ENCODE measurements at places on chromosomes 3 and 15.
A peak's percentile ranks its signal among the peaks of the same experiment; 100 is the strongest.

DNA sequence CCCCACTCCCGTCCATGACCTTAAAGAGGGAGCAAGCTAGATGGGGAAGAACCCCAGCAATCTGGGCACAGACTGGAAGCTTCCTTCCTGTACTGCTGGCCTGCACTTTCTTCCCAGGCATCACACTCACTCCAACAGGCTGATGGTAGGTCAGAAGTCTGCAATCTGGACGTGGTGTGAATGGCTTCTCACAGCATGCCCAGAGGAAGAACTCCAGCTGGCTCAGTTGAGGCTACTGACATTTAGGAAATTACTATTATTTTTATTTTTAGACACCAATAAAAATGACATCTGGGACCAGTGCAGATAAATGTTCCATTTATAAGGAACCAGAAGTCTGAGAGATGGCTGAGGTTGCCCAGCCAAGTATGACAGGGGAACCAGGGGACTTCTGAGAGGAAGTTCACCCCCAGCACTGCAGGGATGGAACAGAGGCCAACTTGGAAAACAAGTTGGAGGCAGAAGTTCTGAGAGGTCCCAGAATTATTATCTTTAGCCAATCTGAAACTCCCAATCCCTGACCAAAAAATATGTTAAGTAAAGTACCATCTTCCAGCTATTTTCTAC is 163.8 kb upstream of the CTNNB1 start:
- ATAC-seq: no peak

DNA sequence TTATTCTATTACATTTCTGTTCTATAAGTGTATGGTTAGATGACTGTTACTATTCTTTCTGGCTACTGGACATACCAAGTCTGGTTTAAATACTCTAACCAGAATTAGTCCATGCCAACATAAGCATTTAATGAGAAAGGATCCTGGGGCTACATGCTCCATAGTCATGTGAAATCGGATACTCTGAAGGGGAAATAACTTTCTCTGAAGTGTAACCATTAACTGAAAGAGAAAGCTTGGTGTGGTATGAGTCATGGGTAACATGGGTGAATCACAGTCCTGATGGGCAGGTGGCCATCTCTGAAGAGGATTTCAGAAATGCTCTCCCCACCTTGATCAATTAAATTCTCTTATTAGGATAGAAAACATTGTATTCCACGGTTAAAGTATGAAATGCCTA is 69.4 kb downstream of the FHIT start:
- peak; percentile 84 for ATAC-seq

- no peak for ATAC-seq
Observed at GRCh38 chr3:33111581-33111980, 2.2 kb upstream of the CRTAP start.

- peak; percentile 99 for ATAC-seq
Observed at GRCh38 chr3:63343674-63344073, 65.6 kb downstream of the SYNPR start.

- ATAC-seq: no peak
Observed at GRCh38 chr3:135337192-135337591, 542.1 kb downstream of the EPHB1 start.

DNA sequence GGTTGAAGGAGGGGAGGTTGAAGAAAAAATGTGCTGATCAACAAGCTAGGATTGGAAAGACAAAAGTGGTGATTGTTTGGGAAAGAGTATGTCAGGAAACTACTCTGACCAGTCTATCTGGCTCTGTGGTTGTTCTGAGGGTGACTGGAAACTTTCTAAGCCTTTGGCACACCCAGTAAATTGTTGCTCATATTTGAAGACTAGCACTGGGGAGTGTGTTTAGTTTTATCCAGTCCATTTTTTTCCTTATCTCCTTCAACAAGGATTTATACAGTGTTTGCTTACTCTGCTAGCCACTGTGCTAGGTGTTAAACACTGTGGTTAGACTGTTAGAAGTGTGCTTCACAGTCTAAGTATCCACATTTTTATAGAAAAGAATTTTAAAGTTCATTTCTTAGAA is 28.8 kb downstream of the PPM1L start:
- no peak for ATAC-seq

- ATAC-seq: no peak
Observed at GRCh38 chr3:61578667-61579367, 17.4 kb downstream of the PTPRG start.

DNA sequence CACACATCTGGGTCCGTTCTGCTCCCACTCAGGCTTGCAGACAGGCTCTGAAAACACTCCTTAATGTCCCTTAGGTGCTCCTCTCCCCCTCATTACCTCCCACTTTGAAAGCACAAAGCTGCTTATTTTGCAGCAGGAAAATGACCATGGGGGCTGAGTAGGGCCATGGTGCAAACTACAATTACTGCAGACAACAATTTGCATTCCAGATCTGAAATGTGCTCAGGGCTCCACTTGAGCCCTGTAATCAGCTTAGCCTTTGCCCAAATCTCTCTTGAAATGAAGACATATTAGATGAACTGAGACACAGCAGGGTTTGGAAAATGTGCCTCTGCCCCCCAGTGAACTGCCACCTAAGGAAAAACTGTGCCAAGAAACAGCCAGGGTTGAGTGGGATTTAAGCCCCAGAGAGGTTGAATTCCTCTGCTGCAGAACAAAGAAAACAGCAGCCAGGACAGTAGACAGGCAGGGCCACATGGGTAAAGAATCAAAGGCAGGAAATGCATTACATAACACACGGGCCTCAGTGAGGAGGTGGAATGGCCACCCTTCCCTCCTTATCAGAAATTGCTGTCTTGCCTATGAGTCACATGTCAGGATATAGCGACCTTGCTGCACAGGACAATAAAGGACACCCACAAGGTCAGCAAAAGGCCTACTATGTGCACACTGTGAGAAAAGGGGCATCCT is 126.8 kb upstream of the ARHGEF3 start:
- ATAC-seq: peak; percentile 66

DNA sequence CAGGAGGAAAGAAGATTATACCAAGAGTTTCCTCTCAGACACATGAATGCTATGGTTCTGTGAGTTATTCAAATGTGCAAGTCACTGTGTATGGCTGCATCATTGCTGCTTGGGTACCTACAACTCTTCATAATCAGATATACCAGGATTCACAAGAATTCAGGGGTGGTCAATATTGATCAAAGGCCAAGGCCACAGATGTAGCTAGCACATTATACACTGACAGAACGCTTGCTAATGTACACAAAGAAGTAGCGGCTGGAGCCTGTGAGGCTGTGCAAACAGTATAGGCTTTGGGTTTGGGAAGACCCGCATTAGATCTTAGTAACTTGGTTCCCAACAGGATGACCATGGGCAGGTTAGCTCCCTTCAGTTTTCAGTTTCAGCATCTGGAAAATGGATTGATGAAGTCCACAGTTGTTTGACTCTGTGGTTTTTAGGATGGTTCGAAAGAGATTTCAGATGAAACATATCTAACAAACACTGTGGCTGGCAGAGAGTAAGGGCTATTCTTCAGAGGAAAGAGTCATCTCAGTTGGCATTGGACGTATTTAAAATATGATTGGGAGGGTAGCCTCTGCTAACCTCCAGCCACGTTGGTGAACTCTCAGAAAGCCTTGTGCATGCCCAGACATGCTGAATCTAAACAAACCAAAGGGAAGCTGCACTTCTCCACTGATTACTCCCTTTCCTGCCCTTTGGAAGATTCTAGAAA is 748.7 kb upstream of the CFAP20DC start:
- ATAC-seq: no peak

- no peak for ATAC-seq
Observed at GRCh38 chr3:44237665-44238064, 4.0 kb upstream of the TOPAZ1 start.

All from SK-N-SH treated with all-trans-retinoic acid at 6 μM for 48 hours (cell line).